ENCODE measurements at places on chromosomes 7 and 10.

DNA sequence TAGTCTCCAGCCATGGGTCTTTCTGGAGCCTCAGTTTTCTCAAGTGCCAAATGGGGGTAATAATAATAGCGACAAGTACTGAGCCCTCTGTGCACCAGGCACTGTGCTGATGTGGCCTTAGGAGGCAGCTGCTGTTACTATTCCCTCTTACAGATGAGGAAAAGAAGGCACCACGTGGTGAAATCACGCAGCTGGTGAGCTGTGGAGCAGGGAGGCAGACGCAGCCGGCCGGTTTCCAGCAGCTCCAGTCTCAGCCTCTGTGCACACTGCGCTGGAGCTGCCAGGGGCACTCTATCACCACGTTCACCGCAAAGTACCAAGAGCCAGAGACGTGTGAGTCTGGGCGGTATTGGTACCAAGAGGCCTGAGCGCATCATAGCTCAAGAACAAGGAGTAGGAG, 9.6 kb downstream of the PYROXD2 start:
- no peak for DNase-seq

DNA sequence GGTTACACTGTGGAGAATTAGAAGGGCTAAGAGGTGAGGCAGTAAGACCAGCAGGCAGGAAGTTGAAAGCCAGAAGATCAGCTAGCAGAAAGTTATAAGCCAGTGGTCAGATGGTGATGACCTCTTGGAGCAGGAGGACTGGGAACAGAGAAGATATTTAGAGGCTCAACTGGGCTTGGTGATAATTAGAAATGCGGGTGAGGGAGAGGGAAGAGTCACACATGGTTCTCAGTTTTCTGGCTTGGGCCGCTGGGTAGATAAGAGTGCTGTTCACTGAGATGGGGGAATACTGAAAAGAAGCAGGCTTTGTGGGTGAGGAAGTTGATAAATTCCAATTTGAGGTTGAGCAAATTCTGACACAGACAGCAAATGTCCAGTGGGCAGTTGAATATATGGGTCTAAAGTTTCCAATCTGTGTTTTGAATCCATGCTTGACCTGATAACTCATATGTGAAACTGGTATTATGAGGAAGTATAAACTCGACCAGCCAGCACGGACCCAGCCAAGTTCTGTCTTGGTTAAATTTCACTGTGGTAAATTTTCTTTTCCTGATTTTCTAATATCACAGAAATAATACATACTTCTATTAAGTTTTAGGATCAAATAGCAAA, 22.7 kb downstream of the LSMEM1 start:
- no peak for DNase-seq

GRCh38 chr10:10043083-10043482, 974.6 kb upstream of the CELF2 start:
- no peak for DNase-seq

DNA sequence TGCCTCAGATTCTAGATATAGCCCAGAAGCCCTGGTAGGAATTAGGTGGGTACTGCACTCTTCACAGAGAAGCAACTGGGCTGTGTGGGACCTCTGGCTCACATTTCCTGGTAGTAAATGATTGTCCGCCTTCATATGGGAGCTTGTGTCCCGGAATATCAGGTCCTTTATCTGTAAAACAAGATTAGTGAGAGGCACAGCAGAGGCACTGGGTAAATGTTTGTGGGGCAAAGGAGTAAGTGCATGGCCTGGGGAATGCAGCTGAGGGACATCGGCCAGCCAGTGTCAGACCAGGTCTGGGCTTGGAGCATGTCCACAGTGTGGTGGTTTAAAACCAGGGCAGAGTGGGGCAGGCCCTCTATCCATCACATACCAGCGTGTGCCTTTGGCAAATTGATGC, 323.3 kb upstream of the ZMIZ1 start:
- DNase-seq = no peak

GRCh38 chr7:4074994-4075393, 607.1 kb upstream of the FOXK1 start:
- no peak for DNase-seq

DNA sequence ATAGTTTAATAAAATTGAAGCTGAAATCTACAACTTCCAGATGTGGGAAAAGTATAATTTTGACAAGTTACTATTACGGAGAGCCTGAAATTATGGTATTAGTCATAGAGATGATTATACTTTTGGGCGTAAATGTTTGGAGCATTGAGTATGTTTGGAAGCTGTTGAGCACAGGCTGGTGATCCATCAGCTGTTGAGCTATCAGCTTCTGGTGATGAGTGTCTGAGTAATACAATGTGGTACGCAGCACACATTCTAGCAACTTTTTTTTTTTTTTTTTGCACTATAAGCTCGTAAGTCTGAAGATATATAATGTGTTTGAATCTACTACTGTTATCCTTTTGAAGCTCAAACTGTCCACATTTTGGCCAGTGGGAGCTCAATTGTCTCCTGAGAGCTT, 123.4 kb downstream of the ATE1 start:
- DNase-seq = no peak
